ENCODE measurements at places on chromosomes 1 and 21. TPM values are rescaled to one million over a fixed set of nuclear protein-coding genes. Genes with fewer than 3 reads are reported as not detected.
A peak's percentile ranks its signal among the peaks of the same experiment; 100 is the strongest.

The KRTAP13-4 gene
- total RNA-seq = not detected

The LYPD8 gene
- not detected for total RNA-seq

DNA sequence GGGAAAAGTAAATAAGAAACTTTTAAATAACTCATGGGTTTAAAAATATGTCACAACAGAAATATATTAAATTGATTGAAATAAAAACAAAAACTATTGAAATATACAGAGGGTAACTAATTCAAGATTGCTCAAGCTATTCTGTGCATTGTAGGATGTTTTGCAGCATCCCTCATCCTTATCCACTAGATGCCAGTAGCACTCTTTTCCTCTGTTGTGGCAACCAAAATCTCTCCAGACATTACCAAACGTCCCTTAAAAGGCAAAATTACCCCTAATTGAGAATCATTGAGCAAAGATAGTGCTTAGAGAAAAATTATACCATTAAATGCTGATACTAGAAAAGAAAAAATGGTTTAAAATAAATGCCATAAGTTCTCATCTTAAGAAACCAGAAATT lies 682.6 kb downstream of the RWDD3 start:
- no peak overlapping the region for H3K27ac ChIP-seq
- DNase-seq = no peak
- no peaks in the 10 kb centered on the region for H3K27me3 ChIP-seq
- H3K36me3 ChIP-seq = no peaks in the 10 kb centered on the region

DNA sequence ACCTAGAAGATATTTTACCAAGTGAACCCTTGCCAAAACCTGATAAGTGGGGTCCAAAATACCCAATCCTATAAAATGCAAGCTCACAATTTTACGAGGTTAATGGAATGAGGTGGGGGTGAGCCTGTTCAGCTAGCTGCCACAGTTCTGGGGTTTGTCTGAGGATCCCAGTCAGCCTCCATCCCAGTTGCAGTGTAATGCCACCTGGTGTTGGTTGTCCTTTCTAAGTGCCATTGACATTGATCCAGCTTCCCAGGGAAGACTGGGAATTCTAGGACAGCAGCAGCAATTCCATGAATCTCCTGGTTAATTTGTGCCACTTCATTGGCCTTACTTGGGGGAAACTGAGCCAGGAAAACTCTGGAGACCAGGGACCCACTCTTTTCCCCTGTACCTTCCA lies 298.3 kb downstream of the RWDD3 start:
- no peaks in the 10 kb centered on the region for H3K36me3 ChIP-seq
- no peaks in the 10 kb centered on the region for H3K27me3 ChIP-seq
- H3K4me3 ChIP-seq = no peak overlapping the region
- H3K27ac ChIP-seq = no peak overlapping the region

DNA sequence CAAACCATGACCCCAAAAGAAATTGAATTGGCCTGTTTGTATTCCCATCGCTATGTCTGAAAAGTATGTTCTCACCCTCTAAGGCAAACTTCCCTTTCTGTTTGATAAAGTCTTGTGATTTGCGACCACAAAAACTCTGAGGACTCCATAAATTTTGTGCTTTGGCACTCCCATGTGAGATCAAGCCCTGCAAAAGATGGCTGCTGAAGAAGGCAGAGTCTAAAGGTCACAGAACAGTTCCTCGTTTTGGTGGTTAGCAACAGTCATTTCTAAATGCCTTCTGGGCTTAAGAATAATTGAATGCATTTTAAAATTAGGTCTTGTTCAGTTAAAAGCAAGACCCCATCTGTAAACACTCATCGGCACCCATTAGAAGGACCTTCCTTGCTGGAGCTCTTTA lies 441.6 kb downstream of the OMA1 start:
- no peaks in the 10 kb centered on the region for H3K36me3 ChIP-seq
- H3K27ac ChIP-seq = no peak overlapping the region
- peaks cover 4% of the 10 kb centered on the region for H3K27me3 ChIP-seq
- no peak overlapping the region for H3K4me3 ChIP-seq

DNA sequence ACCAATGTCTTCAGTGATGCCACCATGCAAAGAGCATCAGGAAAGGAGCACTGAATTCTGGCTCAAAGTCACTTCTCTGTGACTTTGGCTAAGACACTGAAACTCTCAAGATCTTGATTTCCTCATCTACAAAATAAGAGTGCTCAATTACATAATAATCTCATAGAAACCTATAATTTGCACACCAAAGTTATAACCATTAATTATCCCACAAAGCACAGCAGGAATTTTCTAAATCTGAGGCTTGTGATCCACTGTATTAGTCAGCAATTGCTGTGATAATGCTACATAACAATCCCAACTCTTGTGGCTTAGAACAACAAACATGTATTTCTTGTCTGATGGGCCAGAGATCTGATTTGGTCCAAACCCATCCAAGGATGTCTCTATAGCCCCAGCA lies 108.7 kb downstream of the PSMG1 start:
- no peak overlapping the region for H3K27ac ChIP-seq
- no peaks in the 10 kb centered on the region for H3K36me3 ChIP-seq
- no peak for DNase-seq
- no peaks in the 10 kb centered on the region for H3K4me1 ChIP-seq
- peaks cover 2% of the 10 kb centered on the region for H3K27me3 ChIP-seq

DNA sequence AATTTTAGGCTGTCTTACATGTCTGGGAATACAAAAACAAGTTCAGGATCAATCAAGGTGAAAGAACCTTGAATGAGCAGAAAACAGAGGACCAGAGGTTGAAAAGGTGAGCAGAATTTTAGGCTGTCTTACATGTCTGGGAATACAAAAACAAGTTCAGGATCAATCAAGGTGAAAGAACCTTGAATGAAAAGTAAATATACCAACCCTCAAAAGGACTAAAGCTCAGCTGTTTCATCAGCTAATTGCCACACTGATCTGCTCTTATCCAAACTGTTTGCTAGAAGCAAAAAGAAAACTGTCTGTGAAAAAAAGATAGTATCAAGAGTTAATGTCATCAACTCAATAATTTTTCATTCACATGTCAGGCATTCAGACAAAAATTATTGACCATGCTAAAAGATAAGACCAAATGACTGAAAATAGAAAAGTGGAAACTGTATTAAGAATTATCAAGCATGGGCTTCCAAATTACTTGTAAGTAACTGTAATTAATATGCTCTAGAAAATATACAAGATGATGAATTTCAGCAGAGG lies 69.2 kb downstream of the LTN1 start:
- peaks cover 26% of the 10 kb centered on the region for H3K36me3 ChIP-seq
- H3K4me3 ChIP-seq = no peak overlapping the region
- H3K27me3 ChIP-seq = no peaks in the 10 kb centered on the region
- no peaks in the 10 kb centered on the region for H3K4me1 ChIP-seq
- no peak overlapping the region for H3K27ac ChIP-seq

GRCh38 chr1:24992761-24993211 lies 62.7 kb upstream of the RUNX3 start:
- peak overlapping the region; percentile 97 for H3K27ac ChIP-seq
- peak overlapping the region; percentile 69 for H3K4me3 ChIP-seq
- H3K36me3 ChIP-seq = peaks cover 40% of the 10 kb centered on the region

DNA sequence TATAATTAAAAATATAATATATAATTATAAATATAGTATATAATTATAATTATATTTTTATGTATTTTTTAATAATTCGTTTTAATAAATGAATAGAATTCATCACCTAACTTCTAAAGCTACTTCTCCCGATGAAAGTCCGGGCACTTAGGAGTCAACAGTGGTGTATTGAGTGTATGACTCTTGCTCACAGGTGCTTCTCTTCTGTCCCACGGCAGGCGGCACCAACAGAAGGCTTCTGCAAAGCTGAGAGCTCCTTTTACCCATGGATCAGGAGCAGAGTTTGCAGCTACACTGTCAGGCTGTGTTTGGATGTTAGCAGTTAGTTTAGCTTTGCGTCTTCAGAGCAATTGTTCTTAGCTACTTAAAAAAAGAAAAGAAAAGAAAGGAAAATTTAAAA lies 122.4 kb downstream of the LIPI start:
- no peaks in the 10 kb centered on the region for H3K27me3 ChIP-seq
- H3K4me1 ChIP-seq = peaks cover 19% of the 10 kb centered on the region
- no peak overlapping the region for H3K4me3 ChIP-seq

Measured in activated CD8-positive, alpha-beta T cell treated with anti-CD3 and anti-CD28 coated beads for 36 hours (primary cell).